ENCODE measurements at places on chromosomes 3 and 15.

- no peak for DNase-seq
These were observed 510.0 kb upstream of the ALCAM start for GRCh38 chr3:104856741-104857140.

GRCh38 chr3:141112686-141113297 is 61.6 kb downstream of the SPSB4 start:
- DNase-seq = no peak

- no peak for DNase-seq
These were observed 11.4 kb downstream of the EIF4G1 start for GRCh38 chr3:184325715-184326369.

- DNase-seq = no peak
These were observed 32.6 kb downstream of the GYG1 start for GRCh38 chr3:149023951-149024350.

GRCh38 chr3:149366941-149367840 is 10.3 kb downstream of the TM4SF1 start:
- no peak for DNase-seq

GRCh38 chr3:55854494-55854893 is 367.4 kb upstream of the WNT5A start:
- DNase-seq = no peak

DNA sequence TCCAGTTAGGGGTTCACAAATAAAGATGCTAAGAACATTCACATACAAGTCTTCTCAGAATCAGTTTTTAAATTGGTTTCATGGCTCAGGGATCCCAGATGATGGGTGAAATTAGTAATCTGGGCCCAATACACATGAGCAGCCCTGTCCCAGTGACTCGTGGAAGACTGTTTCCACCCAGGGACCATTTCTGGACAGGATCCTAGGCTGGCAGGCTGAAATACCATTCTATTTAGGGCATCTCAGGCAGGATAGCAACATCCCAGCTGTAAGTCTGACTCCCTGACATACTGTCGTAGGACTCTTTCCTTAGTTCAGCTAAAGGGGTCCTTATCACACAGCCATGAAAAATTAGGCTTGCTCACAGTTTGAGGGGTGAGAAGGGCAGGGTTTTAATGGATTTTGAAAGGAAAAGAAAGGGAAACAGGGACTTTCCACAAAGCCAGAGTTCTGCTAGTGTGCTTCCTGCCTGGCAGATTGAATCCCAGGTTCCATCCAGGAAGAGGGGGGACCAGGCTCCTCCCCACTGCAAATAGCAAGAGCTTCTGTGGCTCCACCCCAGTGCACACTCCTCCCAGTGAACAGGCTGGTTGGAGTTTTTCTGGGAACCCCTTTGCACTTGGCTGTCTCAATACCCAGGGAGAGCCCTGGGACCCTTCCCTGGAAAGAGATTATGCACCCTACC is 41.3 kb upstream of the LYZL4 start:
- DNase-seq = no peak

- DNase-seq = no peak
These were observed 1030.5 kb downstream of the FHIT start for GRCh38 chr3:60220768-60221167.

GRCh38 chr3:152030320-152030719 is 156.9 kb downstream of the SUCNR1 start:
- no peak for DNase-seq

- DNase-seq = no peak
These were observed 949 bp upstream of the MITF start for GRCh38 chr3:69738315-69738714.

DNA sequence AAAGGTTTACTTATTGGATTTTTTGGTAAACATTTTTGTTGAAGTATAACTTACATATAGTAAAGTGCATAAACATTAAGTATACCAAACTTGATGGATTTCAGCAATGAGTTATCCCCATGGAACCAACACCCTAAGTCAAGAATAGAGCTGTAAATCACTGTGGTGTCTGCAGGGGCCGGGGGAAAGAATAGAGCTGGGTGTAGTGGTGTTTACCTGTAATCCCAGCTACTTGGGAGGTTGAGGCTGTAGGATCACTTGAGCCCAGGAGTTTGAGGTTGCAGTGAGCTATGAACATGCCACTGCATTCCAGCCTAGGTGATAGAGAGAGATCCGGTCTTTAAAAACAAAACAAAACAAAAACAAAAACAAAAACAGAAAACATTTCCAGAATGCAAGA is 13.3 kb upstream of the FEM1B start:
- no peak for DNase-seq

DNA sequence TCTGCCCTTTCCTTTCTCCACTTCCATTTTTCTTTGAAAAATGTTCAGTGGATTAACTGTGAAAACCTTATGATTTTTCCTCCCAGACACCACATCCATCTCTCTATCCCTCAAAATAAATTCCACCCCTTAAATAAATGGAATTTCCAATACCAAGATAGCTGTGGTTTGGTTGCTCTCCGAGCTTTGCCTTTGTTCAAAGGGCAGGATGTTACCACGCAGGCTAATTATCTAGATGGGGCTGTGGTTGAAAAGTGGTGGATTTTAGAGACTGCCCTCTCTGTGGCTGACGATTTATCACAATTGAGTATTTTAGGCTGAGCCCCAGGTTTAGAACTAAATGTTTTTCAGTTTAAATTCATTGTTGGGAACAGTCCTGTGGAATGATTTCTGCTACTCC is 36.9 kb upstream of the CMSS1 start:
- no peak for DNase-seq

GRCh38 chr3:190188197-190188596 is 67.5 kb upstream of the P3H2 start:
- no peak for DNase-seq

DNA sequence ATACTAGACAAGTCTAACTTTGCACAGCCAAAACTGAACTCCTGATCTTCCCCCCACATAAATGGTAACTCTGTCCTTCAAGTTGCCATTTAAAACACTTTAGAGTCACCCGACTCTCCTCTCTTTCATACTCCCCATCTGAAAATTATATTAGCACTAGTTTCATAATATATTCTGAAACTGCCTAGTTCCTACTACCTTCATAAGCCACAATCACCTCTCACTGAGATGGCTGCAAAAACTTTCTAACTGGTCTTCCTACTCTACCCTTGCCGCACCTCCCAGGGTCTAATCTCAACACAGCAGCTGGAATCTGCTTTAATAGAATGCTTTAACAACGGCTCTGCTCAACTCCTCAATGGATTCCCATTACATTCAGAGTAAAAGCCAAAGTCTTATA is 55.0 kb downstream of the GLB1 start:
- no peak for DNase-seq

DNA sequence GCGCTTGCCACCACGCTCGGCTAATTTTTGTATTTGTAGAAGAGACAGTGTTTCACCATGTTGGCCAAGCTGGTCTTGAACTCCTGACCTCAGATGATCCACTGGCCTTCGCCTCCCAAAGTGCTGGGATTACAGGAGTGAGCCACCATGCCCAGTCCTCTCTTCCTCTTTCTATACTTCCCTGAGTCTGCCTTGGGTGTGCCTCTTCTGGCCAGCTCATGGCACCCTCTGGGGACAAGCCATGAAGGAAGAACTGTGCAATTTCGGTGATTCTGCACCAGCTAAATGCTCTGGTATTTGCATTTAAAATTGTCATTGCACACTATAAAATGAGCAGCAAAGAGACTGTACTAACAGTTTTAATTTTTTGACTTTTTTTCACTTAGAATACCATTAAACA is 66.6 kb downstream of the IL20RB start:
- no peak for DNase-seq

GRCh38 chr3:105513042-105513441 is 146.3 kb downstream of the ALCAM start:
- DNase-seq = no peak

GRCh38 chr3:58837141-58837843 is 170.7 kb upstream of the FAM3D start:
- DNase-seq = no peak

DNA sequence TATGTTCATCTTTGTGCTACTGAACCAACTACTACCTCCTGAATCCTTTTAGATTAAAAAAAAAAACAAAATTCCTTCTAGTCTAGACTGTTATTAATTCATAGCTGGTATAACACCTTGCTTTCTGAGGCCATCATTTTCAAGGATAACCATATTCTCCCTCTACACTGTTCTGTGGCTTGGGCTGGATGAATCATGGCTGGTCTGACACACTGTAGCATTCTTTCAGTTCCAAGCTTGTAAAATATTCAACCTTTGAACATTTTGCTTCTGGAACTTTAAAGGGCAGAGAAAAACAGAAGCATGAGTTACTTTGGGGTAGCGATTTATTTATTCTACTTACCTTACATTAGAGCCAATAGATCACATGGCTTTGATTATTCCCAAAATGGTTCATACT is 7.6 kb downstream of the HSPBAP1 start:
- DNase-seq = no peak

GRCh38 chr3:134965865-134966481 is 170.9 kb downstream of the EPHB1 start:
- no peak for DNase-seq

GRCh38 chr3:128152419-128153155 is 694 bp upstream of the EEFSEC start:
- no peak for DNase-seq

DNA sequence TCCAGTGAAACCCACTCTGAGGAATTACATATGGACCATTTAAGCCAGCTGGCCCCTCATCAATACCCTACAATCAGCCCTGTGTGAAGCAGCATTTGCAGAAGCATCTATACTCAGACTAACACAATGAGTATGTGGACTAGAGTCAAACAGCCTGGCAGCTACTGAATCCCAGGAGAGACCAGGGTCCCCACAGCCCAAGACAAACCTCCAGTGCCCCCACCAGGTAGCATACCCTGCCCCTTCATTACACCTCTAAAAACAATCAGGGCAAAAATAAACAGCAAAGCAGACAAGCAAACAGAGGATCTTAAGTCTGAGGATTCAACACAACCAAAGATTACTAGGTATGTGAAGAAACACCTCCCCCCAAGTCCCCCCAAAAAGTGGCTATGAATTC is 157.4 kb downstream of the LEKR1 start:
- DNase-seq = no peak

DNA sequence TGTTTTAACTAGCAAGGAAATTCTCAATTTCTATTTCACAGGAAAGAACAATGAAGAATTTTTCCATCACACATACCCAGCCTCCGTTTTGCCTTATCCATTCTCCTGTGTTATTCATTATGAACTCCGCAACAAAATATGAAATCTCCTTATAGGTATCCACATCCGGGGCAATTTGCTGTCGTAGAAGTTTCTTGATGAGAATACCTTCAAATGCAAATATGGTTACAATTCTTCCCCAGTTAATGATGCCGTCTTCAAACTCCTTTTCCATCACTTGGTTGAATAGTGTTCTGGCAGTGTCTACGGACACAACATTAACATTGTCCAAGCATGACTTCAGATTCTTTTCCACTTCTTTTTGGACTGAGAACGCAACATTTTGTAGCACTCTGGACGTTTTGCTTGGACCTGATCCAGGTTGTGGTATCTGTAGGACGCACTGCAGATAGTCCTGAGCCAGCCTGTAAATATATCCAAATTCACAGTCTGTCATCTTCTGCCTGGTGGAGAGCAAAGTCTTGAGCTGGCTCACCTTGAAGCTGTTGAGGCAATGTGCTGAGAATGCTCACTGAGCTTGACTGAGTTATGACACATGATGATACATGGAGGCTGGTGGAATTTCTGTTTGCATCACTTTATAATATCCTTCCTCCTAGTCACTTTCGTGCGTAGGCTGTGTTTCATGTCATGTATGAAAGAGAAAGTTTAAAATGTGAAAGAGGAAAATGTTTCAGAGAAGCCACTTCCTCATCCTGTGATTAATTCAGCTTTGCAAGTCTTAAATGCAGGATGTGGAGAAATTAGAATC is at the start of gene BCL2A1:
TSS of gene BCL2A1 (minus strand) at position 573 of the 811 bp plus-strand sequence. CDS start at position 496, 77 bp downstream.
- DNase-seq = peak; percentile 6

DNA sequence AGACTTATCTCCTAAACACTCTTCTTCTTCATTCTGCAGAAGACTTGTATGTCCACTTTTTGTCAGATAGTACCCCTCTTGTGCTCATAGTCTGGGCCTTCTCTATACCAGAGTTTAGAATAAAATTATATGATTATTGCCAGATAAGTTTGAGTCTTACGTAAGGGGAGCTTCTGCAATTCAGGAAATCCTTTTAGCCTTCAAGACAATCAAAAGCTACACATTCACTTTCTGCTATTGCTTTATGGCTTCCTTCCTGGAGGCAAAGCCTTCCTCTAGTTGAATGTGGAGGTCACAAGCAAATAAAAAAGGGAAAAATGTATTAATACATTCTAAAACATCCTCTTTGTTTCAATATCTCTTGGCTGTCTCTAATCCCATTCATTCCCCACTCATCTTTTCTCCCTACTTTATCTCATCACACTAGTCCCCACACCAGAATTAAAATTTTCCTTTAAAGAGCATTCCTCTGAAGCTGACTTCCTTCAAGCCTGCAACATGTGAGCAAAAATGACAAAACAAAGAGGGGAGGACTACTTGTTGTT is 186.8 kb downstream of the CPNE4 start:
- no peak for DNase-seq

DNA sequence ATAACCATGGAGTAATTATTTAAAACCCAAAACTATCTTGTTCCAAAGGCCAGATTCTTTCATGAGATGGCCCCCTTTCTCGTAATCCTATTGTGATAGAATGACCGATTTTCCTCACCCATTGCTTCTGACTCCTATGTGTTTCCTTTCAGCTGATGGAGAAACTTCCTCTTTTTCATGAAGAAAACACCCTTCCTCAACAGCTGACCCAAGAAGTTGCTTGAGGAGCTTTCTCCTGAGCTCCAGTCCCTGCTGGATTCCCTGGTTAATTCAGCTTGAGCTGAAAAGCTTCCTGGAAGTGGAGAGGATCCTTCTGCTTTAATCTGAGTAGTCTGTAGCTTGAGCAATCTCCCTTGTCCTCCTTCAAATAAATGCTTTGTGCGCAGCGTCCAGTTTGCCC is 75.0 kb downstream of the BFSP2 start:
- DNase-seq = no peak

DNA sequence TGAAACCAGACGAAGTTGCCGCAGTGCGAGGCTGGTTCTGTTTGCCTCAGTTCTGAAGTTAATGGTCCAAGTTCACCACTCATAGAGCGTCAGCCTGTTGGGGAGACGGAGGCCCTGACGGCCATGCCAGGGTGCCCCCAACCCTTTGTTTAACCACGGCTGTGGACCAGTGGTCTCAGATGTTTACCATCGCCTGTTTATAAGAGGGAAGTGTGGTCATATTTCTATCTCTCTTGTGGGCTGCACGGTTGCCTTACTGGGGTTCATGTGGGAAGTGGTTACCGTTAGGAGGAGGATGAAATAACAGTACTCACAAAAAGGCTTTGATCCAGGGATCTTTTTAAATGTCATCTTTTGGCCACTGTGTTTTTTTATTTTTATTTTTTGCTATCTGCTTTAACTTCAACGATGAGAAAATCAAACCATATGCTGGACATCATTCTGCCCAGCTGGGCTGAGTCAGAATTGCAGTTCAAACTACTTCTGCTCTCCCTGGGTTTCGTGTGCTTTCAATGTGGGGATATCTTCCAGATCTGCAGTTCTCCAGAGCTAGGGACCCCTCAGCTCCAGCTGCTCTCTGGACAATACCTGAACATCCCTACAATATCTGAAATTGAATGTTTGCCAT is 17.8 kb downstream of the SMAD3 start:
- DNase-seq = no peak
